Fibroblast of skin of right quadriceps (primary cell): ENCODE measurements at places on chromosomes 13 and 19.

DNA sequence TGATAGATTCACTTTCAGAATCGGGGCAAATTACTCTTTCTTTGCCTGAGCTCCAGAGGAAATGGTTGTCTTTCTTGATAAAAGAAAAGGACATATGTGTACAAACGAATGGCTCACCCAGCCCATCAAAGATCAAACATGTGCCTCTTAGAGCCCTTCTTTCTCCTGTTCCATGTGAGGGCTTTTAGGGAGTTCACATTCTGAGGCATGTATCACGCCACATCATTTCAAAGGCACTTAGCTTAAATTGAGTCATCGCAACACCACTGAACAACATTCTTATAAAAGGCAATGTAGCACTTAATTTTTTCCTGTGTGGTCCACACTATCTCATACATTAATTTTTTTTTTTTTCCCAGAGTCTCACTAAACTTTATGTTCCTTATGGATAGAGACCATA is 521.0 kb downstream of the SUCLA2 start:
- DNase-seq, result peak; percentile 95

- DNase-seq, result no peak
These were observed 12.3 kb downstream of the HPN start for GRCh38 chr19:35053667-35054293.

DNA sequence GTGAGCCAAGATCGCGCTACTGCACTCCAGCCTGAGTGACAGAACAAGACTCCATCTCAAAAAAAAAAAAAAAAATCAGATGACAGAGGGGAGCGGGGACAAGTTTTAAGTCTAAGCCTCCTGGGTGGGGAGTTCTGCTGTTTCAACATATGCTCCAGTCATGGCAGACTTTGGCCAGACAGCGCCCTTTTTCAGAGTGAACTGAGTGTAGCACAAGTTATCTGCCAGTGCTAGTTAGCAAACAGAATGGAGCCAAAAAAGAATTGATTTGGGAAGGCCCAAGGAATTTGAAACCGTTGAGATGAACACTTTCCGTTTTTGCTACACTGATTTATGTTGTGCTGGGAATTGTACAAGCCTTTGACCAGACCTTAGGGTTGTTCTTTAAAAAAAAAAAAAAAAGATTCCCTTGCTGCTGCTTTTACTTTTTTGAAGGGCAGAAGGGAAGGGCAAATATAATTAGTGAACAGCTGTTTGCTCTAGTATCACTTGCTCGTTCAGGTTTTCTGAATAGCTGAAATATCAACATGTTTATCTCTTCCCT is 5.7 kb downstream of the ACTN4 start:
- no peak for DNase-seq

DNA sequence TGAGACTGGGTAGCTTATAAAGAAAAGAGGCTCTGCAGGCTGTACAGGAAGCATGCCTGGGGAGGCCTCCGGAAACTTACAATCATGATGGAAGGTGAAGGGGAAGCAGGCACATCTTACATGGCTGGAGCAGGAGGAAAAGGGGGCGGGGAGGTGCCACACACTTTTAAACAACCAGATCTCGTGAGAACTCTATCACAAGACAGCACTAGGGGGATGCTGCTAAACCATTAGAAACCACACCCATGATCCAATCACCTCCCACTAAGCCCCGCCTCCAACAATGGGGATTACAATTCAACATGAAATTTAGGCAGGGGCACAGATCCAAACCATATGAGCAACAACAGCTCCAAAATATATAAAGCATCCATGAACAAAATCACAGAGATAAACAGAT is 46.5 kb upstream of the GTF2F2 start:
- DNase-seq, result no peak

DNA sequence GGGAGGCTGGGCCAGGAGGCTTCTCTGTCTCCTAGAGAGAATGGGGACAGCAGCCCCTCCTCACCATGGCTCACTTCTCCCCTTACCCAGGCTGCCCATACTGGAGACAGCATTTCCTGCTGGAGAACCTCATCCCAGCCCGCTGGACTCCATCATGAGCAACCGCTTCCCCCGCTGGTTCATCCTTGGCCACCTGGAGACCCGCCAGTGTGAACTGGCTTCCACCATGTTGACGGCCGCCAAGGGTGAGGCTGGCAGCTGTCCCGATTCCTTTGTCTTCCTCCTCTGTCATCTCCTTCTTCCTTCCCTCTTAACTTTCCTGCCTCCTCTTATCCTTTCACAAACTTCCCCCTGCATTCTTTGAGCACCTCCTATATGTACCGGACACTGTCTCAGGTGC is 28.0 kb downstream of the ZSWIM4 start:
- no peak for DNase-seq

DNA sequence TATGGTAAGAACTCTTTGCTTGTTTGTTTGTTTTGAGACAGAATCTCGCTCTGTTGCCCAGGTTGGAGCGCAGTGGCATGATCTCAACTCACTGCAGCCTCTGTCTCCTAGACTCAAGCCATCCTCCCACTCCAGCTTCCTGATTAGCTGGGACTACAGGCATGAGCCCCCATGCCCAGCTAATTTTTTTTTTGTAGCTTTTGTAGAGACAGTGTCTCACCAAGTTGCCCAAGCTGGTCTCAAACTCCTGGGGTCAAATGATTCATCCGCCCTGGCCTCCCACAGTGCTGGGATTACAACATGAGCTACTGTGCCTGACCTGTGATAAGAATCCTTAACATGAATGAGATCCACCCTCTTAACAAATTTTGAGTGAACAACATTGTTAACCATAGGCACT is 183.9 kb upstream of the TSHZ3 start:
- no peak for DNase-seq

GRCh38 chr13:47747901-47748300 is 253.2 kb downstream of the SUCLA2 start:
- DNase-seq, result no peak

DNA sequence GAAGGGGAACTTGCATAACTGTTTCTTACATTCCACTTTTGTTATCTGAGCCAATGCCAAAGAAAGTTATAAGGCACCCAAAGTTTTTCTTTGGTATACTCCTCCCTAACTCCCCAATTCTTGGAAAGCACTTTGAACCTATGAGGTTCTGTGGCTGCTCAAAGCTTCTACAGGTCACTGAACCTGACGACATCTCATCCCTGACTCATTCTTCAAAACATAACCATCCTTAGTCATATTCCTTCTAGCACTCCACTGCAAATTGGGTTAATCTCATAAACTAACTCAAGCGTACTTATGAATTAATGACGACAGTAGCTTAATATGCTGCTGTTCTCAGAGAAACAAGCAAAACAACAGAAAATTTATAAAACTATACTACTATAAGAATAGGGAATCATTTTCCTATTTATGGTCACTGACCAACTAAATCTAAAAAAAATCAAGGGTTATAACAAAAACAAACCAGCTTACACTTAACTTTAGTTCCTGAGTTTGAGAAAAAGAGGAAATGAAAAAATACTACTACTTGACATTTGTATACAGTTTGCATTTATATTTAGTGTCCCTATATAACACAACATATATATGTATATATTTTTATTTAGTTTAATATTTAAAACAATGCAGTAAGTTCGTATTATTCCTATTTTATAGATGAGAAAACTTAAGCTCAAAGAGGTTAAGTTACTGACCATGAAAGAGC is 69.1 kb downstream of the CAB39L start:
- DNase-seq, result peak; percentile 54

DNA sequence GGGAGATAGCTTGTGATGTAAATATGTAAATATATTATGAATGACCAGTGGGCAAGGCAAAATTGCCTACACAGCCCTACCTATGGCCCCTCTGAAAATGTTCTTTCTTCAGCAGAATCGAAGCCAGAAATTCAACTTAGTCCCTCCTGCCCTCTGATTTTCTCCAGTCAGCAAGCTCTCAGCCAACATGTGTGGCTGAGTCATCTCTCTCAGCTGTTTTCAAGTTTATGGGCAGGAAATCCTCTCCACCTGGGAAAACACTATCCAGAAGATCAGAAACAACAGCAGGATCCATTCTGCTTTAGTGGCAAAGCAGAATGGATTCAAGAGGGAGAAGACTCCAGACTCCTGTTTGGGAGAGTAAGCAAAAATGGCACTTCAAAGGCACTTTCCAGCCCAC is 8.9 kb upstream of the ZNF527 start:
- peak; percentile 6 for DNase-seq
